ENCODE measurements at places on chromosomes 12 and 14. TPM values are rescaled to one million over a fixed set of nuclear protein-coding genes. Genes with fewer than 3 reads are reported as not detected.

BDKRB1 gene
- total RNA-seq = 53.3 TPM

SLC48A1 gene
- 18.1 TPM for total RNA-seq

FOXA1 gene
- total RNA-seq = 2.1 TPM

ALDH2 gene
- 70.2 TPM for total RNA-seq

SLCO1B1 gene
- total RNA-seq = not detected

STXBP6 gene
- total RNA-seq = 5.0 TPM

ACSM4 gene
- not detected for total RNA-seq

PPM1H gene
- 0.08 TPM for total RNA-seq

ASB2 gene
- total RNA-seq = not detected

RERG gene
- 0.26 TPM for total RNA-seq

OVCH1 gene
- 0.08 TPM for total RNA-seq

MYF6 gene
- total RNA-seq = 0.80 TPM

MED13L gene
- 48.4 TPM for total RNA-seq

P2RX7 gene
- not detected for total RNA-seq

GARIN6 gene
- not detected for total RNA-seq

CCDC177 gene
- total RNA-seq = under 0.01 TPM

TEAD4 gene
- 16.2 TPM for total RNA-seq

EML5 gene
- total RNA-seq = not detected

HOXC11 gene
- total RNA-seq = not detected

KIF21A gene
- 2.8 TPM for total RNA-seq

RNASE11 gene
- not detected for total RNA-seq

CMKLR1 gene
- total RNA-seq = 0.13 TPM

E2F7 gene
- 10.3 TPM for total RNA-seq

SLC17A8 gene
- not detected for total RNA-seq

ALG10 gene
- total RNA-seq = 7.2 TPM

GNG2 gene
- total RNA-seq = 93.2 TPM

CLEC1A gene
- total RNA-seq = 0.13 TPM

Measured in epithelial cell of alveolus of lung (primary cell).